ENCODE measurements at places on chromosomes 5 and 9. TPM values are rescaled to one million over a fixed set of nuclear protein-coding genes. Genes with fewer than 3 reads are reported as not detected.

CAVIN4 gene
- 0.27 TPM for total RNA-seq

PLEKHG4B gene
- total RNA-seq: 0.28 TPM

FOXD4L6 gene
- total RNA-seq: not detected

SPATA6L gene
- total RNA-seq: 2.4 TPM

ANKDD1B gene
- total RNA-seq: 1.6 TPM

CNTFR gene
- 13.7 TPM for total RNA-seq

OR5C1 gene
- not detected for total RNA-seq

PPP3R2 gene
- not detected for total RNA-seq

WDR31 gene
- total RNA-seq: 5.4 TPM

CCDC192 gene
- not detected for total RNA-seq

SPATA31A3 gene
- not detected for total RNA-seq

DAP gene
- total RNA-seq: 79.6 TPM

All from thoracic aorta (tissue), 2 donors.